ENCODE measurements at places on chromosomes 2 and 18. TPM values are rescaled to one million over a fixed set of nuclear protein-coding genes. Genes with fewer than 3 reads are reported as not detected.
A peak's percentile ranks its signal among the peaks of the same experiment; 100 is the strongest.

GRCh38 chr18:79851950-79852349 is 54.2 kb downstream of the KCNG2 start:
- no peak for DNase-seq

DNA sequence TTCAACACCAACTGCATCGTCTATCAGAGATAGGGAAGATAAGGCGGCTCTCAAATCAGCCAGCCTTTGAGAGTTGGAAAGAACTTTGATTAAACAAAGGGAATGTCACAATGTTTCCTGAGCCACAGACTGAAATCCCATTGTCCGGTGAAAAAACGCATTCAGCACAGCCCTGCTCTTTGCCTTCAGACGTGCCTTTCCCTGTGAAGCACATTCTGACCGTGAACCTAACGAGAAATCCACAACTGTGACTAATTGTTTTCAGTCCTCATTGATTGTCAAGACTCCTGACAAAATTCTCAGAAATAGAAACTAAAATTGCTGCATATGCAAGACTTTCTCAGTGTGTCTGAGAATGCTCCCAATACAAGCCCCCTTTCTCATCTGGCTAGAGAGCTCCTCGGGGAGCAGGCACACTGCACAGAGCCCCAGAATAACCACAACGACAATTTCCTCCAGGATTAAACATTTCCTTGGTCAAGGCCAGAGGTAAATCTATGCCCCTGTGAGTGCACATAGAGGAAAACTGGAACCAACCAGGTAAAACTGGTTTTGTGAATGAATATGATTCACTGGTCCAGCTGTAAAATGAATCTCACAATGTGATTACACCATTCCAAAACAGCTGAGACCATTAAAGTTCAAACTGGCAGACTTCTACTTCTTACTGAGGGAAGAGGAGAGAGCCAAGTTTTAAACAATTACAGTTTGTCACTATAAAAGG is 561.9 kb upstream of the ID2 start:
- peak; percentile 34 for DNase-seq

GRCh38 chr2:7621018-7621814 is 704.0 kb downstream of the RNF144A start:
- no peak for DNase-seq

- DNase-seq, result no peak
Observed at GRCh38 chr18:44841221-44841620, 160.5 kb downstream of the SETBP1 start.

DNA sequence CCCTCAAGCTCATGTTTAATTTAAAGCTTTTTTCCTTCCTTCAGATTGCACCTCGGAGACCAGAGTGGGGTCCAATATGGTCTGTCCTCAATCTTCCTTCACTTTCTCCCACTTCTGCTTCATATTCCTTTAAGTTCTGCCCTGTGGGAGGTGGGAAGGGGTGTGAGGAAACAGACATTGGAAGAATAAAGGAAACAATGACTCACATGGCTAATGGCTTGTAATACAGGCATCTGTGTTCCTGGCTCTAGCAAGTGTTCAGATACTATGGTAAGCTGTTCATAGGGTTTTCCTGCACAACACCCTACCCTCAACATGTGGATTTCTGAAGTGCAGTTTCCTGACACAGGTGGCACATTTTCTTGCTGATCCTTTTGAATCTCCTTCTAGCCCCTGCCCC is 209.5 kb downstream of the PIK3C3 start:
- no peak for DNase-seq

DNA sequence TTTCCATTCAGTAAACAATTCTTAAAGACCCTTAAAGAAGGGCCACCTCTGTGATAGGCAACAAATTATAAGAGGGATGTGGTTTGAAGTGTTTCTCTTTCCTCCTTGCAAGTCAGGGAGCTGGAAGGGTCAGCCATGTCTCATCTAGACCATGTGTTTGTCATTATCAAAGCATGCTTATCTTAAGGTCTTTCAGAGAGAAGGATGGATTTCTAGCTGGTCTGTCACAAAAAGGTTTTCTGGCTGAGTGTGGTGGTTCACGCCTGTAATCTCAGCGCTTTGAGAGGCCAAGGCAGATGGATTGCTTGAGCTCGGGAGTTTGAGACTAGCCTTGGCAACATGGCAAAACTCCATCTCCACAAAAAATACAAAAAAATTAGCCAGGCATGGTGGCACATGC is 59.2 kb upstream of the PEX13 start:
- no peak for DNase-seq

COL4A4 gene
- total RNA-seq, result 1.7 TPM

DNA sequence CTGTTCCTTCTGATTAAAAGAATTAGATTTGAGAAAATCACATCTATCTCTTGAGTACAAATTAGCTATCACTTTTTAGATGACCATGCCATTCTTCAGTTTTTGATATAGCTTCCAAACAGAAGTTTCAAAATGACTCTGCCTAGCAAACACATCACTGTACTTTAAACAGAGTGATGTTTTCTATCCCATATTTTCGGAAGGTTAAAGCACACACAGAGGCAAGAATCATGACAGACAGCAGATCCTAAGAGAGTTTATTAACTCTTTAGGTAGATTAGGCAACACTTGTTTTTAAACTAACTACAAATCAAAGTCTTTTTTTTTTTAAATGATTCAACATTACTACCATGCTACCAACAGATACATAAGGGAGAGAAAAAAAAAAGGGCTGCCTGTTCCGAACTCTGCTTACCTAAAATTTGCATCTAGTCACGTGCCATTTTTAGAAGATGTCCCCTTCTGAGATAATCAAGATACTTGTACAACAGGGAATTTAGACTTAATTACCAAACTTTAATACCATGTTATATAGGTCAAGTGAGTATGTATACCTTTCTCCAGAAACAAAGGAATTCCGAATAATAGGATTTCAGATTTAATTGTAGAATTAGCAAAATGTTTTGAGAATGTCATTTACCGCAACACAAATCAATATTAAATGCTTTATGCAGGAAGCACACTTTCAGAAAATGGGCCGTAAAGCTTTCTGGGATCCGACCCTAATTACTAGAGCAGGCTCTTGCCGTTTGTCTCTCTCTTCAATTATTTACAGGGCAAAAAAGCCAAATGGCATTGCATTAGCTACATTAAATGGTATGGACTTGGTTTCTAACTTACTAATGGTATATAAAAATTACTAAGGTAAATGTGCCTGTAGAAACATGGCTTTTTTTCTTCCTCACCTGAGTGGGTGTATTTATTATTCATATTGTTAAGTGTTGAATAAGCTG is 2.6 kb downstream of the RBMS1 start:
- no peak for DNase-seq

DNA sequence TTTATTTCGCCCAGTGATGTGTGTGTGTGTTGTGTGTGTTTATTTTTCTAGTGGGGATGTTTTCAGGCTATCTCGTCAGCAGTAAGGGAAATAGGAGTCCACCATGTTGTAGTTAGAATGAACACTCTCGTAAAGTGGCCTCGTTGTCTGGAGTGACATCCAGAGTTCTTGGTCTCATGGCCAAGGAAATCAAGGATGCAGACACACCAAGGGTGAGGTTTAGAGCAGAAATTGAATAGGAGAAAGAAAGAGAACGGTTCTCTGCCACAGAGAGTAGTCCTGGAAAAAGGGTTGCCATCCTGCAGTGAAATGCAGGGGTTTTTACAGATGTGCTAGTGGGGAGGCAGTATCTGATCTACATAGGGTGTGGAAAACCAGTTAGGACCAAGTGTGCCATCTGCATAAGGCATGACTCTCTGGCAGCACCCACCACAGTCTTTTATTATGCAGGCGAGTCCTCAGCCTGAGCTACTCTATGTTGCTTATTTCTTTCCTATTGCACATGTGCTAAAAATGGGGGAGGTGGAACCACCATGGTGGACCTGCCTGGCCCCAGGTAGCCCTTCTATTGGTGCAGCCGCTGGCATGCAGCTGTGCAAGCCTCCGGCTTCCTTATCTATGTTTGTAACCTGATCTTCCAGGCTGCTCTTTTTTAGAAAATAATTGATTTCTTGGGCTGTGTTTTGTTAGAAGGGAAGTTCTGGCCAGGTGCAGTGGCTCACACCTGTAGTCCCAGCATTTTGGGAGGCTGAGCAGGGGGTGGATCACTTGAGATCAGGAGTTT is 23.2 kb downstream of the RALB start:
- DNase-seq, result no peak

DNA sequence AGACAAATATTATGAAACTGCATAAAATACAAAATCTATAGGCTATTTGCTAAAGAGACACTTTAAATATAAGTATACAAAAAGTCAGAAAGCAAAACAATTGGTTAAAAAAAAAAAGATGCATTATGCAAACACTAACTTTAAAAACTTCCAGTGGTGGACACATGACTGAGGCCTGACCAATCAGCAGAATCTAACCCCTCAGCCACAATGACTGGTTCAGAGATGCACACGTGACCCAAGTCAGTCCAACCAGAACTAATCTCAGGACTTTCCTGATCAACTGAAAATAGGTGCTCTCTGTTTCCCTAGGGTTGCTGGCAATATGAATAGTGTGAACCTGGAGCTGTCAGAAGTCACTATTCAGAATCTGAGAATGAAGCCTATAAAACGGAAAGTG is 22.7 kb downstream of the DNER start:
- no peak for DNase-seq

GRCh38 chr2:240465765-240466578 is 30.5 kb downstream of the GPC1 start:
- no peak for DNase-seq

- no peak for DNase-seq
Observed at GRCh38 chr18:616380-616995, 19.7 kb downstream of the CLUL1 start.

ELOA2 gene
- not detected for total RNA-seq
